ENCODE measurements at places on chromosomes 6 and 20. TPM values are rescaled to one million over a fixed set of nuclear protein-coding genes. Genes with fewer than 3 reads are reported as not detected.

The L3MBTL1 gene
- total RNA-seq: 2.0 TPM

The RPS6KA2 gene
- total RNA-seq: 245 TPM

The TUBB2B gene
- total RNA-seq: 6.3 TPM

The CASS4 gene
- total RNA-seq: 17.0 TPM

The GMPR gene
- 2.6 TPM for total RNA-seq

The ADTRP gene
- total RNA-seq: not detected

The HMGCLL1 gene
- not detected for total RNA-seq

The ADGB gene
- total RNA-seq: not detected

The TNXB gene
- 41.5 TPM for total RNA-seq

The ELOVL5 gene
- 63.9 TPM for total RNA-seq

The NR2E1 gene
- total RNA-seq: not detected

The HLA-DQA1 gene
- total RNA-seq: not detected

The AVP gene
- not detected for total RNA-seq

The SLC24A3 gene
- 0.32 TPM for total RNA-seq

The KHDRBS2 gene
- not detected for total RNA-seq

The RIMS1 gene
- not detected for total RNA-seq

The TP53TG5 gene
- total RNA-seq: not detected
